Liver (tissue), 10 donors: ENCODE measurements at places on chromosomes 7 and 10. TPM values are rescaled to one million over a fixed set of nuclear protein-coding genes. Genes with fewer than 3 reads are reported as not detected.

DNA sequence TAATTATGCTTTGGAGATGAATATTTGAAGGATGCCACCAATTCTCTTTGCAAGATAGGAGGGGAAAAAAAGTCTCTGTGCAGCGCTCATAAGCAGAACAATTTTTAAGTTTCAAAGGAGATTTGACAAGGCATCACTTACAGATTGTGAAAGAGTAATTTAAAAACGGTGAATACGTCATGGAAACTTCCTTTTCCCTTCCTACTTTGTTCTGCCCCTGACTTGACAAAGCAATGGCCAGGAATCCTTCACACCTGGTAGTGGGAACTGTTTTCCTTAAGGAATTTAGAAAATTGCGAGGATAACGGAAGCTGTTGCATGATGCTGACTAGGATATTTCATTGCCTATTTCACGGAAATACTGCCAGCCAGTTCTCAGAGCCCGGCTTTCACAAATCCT lies 16.7 kb downstream of the FAM107B start:
- no peak for DNase-seq

Gene COL28A1
- polyA plus RNA-seq, result 0.28 TPM

- DNase-seq, result no peak
These were observed 22.3 kb upstream of the PCBD1 start for GRCh38 chr10:70910486-70911341.

- no peak for DNase-seq
These were observed 306.2 kb downstream of the FRMD4A start for GRCh38 chr10:14024329-14025202.

- DNase-seq, result no peak
These were observed 7.3 kb downstream of the SLC16A9 start for GRCh38 chr10:59702347-59702746.

Gene ZNF365
- not detected for polyA plus RNA-seq

Gene CCZ1B
- polyA plus RNA-seq, result 9.6 TPM

Gene C10orf53
- not detected for polyA plus RNA-seq

- no peak for DNase-seq
These were observed 55.1 kb downstream of the IFIT5 start for GRCh38 chr10:89469517-89469916.

Gene POLR2J2
- polyA plus RNA-seq, result 6.3 TPM

DNA sequence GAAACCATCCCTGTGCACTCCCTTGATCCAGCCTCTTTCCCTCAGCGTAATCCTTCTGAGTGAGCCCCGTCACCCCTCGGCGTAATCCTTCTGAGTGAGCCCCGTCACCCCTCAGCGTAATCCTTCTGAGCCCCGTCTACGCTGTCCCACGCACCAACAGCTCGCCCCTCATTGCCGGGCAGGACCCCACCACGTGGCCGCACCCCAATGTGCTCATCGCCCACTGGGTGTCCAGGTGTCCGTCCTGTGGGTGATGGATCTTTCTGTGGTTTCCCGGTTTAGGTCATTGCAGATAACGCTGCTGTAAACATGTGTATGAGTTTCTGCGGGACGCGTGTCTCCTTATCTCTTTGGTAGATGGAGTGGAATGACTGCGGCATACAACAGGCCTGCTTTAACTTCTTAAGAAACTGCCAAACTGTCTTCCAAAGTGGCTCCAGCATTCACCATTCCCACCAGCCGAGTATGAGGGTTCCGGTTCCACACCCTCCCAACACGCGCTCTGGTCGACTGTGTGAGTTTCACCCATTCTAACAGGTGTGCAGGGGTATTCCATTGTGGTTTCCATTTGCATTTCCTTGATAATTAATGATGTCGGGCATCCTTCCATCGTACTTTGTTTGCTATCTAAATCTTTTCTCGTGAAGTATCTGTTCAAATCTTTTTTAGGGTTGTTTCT lies 42.1 kb upstream of the NKX6-2 start:
- DNase-seq, result no peak

DNA sequence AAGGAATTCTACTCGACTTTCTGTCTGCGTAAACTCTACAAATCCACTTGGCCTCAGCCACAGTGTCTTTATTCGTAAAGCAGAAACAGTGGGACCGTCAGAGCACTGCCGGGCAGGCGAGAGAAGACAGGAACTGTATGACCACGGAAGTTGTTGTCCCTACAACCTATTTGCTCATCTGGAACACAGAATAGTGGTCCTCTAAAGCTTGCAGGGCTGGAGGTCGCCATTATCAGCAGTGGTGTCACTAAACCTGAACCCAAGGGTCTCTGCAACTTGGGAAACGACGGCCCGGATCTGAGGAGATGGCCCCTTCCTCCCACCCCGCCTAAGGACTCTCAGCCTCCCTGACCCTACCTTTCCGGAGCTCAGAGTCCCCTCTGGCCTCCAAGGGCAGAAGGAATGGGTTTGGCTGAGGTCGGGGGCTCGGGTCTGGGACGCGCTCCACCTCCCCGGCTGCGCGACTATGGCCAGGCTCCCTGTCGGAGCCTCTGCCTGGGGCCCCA lies 442 bp downstream of the STYXL1 start:
- no peak for DNase-seq

Gene PAOX
- polyA plus RNA-seq, result 9.1 TPM

Gene C10orf67
- not detected for polyA plus RNA-seq

- no peak for DNase-seq
These were observed 29.3 kb upstream of the C10orf53 start for GRCh38 chr10:49649936-49650723.

- DNase-seq, result no peak
These were observed 28.0 kb upstream of the SLC39A12 start for GRCh38 chr10:17923728-17924127.

- DNase-seq, result peak; percentile 57
These were observed 3.7 kb downstream of the STX1A start for GRCh38 chr7:73715648-73716317.

- DNase-seq, result no peak
These were observed 4.7 kb upstream of the AGMO start for GRCh38 chr7:15566476-15566875.

DNA sequence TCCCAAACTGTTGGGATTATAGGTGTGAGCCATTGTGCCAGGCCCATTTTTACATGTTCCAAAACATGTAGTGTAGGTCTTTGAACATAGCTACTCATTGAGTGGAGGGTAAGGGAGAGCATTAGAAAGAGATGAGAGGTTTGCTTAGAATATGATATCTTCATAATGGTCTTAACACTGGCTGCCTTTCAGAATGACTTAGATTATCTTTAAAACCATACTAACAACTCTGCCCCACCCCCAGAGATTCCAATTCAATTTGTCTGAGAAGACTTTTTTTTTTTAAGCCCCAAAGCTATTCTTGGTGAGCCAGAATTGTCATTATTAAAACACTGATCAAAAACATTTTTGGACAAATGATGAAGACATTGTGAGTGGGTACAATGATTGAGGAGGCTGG lies 168.9 kb downstream of the PHTF2 start:
- DNase-seq, result no peak

- DNase-seq, result no peak
These were observed 596.9 kb downstream of the PHTF2 start for GRCh38 chr7:78395298-78396036.

Gene HOXA6
- polyA plus RNA-seq, result not detected

GRCh38 chr7:154178895-154179294 lies 126.7 kb downstream of the DPP6 start:
- no peak for DNase-seq

Gene SDHAF3
- 34.1 TPM for polyA plus RNA-seq

DNA sequence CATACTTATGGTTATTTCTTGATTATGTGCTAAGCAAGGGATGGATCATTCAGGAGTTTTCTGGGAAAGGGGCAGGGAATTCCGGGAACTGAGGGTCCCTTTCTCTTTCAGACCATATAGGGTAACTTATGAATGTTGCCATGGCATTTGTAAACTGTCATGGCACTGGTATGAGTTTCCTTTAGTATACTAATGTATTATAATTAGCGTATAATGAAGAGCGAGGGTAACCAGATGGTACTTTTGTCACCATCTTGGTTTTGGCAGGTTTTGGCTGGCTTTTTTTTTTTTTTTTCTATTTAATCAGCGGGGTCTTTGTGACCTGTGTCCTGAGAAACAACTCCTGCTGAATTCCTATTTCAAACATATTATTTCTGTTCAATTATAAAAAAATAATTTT lies 237.6 kb upstream of the PTER start:
- no peak for DNase-seq

Gene FAM25G
- not detected for polyA plus RNA-seq

GRCh38 chr10:132705173-132705572 lies 80.8 kb downstream of the NKX6-2 start:
- no peak for DNase-seq

Gene LRRC18
- polyA plus RNA-seq, result not detected

DNA sequence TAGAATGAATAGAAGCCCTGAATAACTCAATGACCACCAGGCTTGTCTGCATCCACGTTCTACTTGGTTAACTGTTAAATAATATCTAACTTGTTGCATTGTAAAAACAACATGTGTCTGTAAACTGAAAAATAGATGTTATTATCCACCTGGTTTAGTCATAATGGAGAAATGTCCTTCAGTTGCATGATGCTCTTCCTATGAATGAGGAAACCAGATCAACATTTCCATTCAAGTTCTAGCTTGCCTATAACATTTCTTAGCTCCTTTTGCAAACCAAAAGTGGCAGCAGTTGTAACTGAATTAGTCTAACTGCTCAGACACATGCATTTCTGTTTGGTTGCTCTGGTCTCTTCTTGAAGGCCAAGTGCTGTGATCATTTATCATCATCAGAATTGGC lies 62.9 kb upstream of the BET1 start:
- DNase-seq, result no peak

Gene CRTAC1
- 0.33 TPM for polyA plus RNA-seq
